ENCODE measurements at places on chromosomes 6 and 20.

DNA sequence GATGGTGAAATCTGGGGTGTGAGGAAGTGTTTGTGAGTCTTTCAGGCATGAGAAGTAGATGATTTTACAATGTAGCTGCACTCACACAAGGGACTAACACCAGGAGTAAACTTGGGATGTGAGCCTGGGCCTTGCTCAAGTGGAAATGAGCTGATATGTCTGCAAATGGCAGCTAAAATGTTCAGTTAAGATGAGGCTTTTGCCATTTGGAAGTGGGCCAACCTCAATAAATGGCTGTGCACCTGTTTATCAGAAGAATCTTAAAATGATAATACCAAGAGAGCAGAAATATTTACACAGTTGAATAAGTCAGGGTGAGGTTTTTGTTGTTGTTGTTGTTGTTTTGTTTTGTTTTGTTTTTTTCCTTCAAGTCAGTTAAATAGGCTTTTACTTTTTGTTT, 25.7 kb upstream of the KLHL31 start:
- DNase-seq = no peak

DNA sequence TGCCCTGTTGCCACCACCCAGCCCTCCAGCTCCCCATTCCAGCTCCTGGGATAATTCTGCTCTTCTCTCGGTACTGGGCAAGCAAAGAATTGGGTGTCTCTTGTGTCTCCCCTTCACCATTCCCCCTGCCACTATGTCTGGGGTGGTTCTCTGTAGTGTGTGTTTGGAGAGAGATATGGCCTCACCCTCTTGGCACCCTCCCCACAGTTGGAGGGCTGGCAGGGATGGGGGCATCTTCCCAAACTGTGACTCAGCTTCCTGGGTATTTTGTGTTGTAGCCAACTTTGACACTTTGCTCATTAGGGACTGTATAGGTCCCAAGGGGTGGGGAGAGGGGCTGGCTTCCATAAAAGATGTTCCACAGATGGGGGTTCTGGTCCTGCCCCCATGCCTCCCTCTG, 1.7 kb downstream of the TNXB start:
- DNase-seq = no peak

GRCh38 chr6:122713138-122713537, 66.4 kb upstream of the FABP7 start:
- peak; percentile 9 for DNase-seq

DNA sequence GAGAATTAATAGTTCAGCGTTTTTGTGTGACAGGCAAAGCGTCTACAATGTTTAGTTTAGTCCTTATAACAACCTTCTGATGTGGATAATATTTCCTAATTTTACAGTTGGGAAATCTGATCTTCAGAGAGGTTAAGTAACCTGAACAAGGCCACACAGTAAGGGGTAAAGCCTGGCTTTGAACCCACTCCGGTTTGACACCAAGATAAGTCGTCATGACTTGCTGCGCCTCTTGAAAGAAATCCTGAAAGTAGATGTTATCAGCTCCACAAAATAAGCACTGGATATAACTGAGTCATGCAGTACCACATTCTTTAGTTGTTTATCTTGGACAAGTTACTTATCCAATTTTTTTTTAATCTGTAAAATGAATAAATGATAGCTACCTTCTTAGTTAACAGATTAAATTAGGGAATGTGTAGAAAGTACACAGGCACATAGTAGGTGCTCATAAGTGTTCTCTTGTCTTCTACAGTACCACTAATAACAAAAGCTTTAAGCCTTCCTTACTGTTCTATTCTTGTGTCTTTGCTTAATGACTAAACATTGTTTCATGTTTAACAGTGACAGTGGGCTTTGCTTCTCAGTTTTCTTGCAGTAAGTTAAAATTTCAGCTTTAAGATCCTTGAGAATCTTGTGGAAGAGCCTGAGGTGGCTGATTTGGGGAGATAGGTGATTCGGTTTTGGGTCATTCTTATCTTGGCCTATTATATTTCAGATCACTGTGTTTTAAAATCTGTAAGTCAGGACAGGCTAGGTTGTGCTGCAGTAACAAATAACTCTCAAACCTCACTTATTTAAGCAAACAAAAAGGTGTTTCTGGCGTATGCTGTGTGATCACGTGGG, 2.1 kb downstream of the HIVEP1 start:
- DNase-seq = no peak

DNA sequence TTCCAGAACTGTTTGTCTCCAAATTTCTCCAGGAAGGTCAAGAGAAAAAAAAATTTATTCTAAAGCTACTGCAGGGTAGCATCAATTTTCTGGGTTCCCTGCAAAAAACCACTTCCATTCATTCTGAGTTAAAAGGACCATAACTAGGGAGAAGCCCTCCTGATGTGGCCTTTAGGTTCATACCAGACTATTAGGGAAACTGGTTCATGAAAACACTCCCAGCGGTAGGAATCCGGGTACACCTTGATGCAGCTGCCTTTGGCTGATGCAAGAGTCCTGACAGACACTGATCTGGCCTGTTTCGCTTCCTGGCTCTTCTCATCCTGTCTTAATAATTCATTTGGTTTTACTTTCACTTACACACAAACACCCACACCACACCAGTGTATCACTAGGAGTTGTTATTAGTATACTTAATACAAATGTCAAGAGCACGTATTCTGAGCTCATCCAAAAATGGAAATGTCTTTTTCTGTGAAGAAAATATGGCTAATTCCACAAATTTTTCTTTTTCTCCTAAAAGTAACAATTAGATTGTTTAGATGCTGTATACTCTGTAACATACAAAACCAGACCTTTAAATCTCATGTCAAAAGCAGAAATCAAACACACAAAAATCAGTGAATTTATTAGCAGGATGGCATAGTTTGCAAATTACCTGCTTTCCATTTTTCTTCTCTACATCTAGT, 38.4 kb upstream of the ARHGAP18 start:
- DNase-seq = no peak

DNA sequence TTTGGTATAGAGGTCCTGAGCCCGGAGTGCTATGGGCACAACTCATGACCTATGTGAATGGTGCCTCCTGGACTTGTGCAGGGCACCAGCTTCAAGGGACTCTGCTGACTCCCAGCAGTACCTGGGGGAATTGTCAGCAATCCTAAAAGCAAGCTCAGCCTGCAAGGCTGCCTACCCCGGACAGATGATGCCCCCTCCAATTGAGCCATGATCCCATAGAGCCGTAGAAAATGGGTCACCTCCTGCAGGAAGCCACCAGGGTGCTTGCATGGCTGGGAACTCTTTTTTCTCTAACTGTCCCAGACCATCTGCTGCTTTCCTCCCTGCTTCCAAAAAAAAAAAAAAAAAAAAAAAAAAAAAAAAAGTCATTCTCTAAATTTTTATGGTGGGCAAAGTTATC, 12.9 kb upstream of the PRND start:
- no peak for DNase-seq

DNA sequence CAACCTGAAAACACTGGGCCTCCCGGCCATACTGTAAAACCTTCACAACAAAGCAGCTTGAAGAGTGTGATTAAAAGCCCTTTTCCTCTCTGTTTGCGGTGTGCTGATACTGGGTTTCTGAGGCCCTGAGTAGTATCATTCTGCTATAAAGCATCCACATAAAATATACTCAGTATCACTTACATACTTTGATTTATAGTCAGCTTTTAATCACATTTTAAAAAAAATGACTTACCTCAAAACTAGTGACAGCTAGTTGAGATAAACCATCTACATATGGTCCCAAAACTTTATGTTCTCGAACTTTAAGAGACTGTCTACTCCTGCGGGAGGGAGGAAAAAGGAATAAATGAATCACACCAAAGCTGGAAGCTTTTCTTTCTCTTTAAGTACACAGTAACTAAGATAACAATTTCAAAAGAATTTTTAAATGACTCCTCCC, 135.7 kb downstream of the KIF13A start:
- no peak for DNase-seq

DNA sequence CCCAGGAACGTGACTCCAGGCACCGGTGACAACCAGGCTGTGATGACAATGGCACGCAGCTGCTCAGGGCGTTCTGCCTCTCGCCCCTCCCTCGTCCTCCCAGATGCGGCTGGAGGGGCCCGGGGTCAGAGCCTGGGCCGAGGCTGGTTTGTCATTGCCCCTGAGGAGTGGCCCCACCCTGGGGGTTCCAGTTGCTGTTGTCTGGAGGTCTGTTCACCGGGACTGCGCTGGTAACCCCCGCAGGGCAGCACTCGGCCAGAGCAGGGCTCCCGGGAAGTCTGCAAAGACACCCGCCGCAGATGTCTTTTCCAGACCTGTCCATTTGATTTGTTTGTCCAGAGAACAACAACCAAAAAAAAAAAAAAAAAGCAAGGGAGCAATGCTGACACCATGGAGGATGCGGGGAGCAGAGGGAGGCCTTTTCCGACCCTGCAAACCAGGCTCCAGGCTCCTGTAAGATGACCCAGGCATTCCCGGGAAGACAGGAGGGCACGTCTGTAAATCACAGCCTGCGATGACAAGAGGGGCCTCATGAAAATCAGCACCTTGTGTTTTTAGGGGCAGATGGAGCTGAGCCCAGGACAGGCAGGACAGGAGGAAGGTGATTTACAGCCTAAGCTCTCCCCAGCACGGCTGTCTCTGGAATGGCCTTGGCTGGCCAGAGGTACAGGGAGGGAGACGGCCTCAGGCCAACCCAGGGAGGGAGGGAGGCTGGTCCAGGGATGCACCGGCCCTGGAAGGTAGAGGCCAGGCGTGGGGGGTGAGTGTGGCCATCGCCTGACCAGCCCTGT, 189.3 kb downstream of the ERMARD start:
- DNase-seq = no peak

DNA sequence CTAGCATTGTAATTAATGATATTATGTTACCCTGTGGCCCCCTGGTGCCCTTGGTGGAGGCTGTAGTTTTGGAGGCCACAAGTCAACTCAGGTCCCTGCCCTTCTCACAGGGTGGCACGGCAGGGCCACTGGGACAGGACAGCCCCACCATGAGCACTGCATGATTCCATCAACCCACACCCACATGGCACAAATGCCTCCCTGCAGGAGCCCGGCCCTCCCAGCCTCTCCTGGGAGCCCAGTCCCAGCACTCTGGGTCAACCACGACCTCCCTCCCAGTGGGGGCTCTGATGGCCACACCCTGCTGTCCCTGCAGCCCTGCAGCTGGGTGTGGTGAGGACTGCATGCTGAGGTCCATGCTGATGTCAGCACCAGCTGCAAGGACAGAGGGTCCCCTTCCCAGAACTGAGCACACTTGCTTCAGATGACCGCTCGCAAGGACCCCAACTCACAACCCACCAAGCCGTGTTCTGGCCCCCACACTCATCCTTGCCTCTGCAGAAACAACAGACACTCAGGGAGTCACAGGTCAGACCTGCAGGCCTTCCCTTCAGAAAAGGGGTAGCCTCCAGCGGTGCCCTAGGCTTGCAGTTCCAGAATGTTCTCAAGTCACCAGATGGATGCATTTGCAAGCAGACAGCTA, 15.7 kb upstream of the CST7 start:
- DNase-seq = no peak

GRCh38 chr20:35598899-35599775, 16.5 kb upstream of the SPAG4 start:
- DNase-seq = no peak

- DNase-seq = peak; percentile 37
Observed at GRCh38 chr6:105810105-105810921, 275.8 kb upstream of the PRDM1 start.

- no peak for DNase-seq
Observed at GRCh38 chr6:28656715-28657114, 131.0 kb downstream of the GPX5 start.

DNA sequence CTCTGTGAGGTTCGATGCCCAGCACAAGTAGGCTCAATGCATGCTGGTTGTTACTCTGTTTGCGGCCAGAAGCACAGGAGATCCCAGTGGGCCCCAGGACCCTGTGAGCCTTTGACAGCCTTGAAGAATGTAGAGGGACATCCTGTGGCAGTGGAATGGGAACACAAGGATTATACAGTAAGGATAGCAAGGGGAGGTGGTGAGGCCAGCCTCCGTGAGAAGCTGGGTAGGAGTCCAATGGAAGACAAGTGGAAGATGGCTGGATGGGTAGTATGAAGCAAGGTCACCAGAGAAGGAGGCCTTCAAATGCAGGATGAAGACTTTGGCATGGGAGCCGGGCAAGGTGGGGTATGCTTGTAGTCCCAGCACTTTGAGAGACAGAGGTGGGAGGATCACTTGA, 622.9 kb upstream of the CDH4 start:
- no peak for DNase-seq

- no peak for DNase-seq
Observed at GRCh38 chr6:125197795-125198269, 44.3 kb downstream of the TPD52L1 start.

GRCh38 chr6:82196161-82196560, 51.4 kb downstream of the IBTK start:
- DNase-seq = no peak

DNA sequence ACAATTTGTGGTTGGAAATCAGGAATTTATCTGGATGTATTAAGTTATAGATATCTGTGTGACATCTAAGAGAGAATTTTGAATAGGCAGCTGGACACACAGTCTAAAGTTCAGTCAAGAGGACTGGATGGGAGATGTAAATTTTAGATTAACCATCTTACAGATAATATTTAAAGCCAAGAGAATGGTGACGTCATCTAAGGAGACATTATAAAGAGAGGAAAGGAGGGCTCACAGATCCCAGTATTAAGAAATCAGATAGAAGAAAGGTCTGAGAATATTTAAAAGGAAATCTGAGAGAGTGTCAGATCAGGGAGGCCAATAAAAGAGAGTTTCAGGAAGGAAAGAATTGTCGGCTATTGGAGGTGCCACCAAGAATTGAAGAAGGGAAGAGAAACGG, 9.4 kb downstream of the COL19A1 start:
- DNase-seq = no peak

GRCh38 chr20:54023406-54023805, 47.0 kb downstream of the BCAS1 start:
- DNase-seq = no peak

DNA sequence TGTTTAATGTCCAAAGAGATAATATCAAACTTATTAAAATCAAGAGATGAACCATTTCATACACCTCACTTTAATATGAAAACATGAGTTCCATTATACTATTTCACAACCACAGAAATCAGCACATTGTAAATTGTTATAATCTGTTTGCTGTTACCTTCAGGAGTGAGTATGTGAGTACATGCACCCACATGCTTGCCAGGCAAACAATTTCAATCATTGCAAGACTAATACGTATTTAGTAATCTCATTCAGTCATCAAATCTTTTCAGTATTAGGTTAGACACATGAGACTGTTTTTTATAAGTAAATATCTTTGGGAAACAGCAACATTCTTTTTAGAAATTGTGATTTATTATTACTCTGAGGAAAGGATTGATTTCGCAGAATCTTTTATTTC, 9.3 kb upstream of the EPM2A start:
- DNase-seq = no peak

DNA sequence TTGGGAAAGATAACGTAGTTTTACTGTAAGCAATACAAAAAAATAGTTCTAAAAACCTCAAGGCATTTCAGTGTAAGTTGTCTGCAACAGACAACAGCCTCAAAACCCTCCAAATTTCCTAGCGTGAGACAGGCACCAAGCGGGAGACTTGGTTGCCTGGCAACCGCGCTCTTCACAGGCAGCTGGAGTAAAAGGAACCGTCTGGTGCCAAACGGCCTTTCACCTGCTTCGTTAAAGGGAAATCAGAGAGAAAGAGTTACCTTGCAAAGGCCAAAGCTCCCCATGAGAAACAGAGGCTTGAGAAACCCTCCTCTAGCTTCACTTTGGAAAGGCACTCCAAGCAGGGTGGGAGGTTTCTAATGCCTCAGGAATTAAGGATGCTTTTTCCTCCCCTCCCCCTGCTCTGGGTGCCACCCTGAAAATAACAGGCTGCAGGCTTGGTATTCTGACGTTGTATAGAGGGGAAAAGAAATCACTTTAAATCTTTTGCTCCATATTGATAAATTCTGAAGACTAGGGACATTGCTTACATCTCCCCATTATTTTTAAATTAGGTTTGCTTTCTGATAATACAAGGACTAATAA, 129.7 kb upstream of the UFL1 start:
- DNase-seq = no peak
